Stimulated activated CD4-positive, alpha-beta T cell treated with anti-CD3 and anti-CD28 coated beads, Interleukin-2, amount 100 ng/mL, for 4 hours (primary cell): ENCODE measurements at places on chromosomes 12 and 14.

GRCh38 chr12:120489018-120489417 lies 6.9 kb upstream of the DYNLL1 start:
- DNase-seq = no peak

GRCh38 chr12:6662602-6662905 lies 365 bp downstream of the ING4 start:
- no peak for DNase-seq

- DNase-seq = no peak
Measured at GRCh38 chr12:53201177-53201541, 5.9 kb downstream of the ITGB7 start.

- peak; percentile 21 for DNase-seq
Measured at GRCh38 chr12:49909826-49910225, 6.1 kb upstream of the FAIM2 start.

DNA sequence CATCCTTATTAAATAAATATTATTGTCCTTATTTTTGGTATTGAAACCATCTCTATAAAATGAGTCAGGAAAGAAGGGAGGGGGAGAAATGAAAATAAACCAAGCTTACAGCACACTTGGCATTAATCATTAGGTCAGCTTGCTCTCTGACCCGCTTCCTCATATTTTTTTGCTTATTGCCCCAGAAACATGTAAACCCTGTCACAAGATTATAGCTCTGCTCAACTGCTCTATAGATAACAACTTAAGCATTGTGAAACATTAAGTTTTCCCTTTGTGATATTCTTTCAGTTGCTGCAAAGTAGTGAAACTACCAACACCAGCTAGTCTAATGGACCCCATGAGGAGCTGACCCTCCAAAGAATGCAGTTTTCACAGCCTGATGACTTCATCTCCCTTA lies 819.5 kb downstream of the SLC16A7 start:
- no peak for DNase-seq

DNA sequence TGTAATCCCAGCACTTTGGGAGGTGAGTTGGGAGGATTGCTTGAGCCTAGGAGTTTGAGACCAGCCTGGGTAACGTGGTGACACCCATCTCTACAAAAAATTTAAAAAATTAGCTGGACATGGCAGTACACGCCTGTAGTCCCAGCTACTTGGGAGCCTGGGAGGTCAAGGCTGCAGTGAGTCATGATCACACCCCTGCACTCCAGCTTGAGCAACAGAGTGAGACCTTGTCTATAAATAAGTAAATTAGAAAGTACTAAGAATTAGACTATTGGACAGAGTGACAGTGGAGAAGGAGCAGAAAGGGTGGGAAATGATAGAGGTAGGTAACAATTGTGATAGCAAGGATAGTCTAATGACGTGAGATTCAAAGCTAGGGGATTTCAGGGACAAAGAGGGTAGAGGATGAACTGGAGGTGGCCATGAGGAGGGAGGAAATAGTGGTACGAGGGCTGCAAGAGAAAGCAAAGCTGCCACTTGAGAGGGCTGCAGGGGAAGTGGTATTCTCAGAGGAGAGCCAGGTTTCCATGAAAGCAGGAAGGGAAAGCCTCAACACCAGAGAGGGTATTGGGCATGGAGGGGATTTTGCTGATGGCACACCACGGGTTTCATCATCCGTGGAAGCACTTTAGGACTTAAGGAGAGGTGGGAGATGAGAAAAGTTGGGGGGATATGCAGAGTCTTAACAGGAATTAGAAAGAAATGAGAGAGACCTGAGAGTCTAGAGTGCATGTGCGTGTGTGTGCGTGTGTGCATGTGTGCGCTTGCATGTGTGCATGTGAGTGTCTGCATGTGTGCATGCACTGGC lies 85.6 kb downstream of the SYNE2 start:
- no peak for DNase-seq

DNA sequence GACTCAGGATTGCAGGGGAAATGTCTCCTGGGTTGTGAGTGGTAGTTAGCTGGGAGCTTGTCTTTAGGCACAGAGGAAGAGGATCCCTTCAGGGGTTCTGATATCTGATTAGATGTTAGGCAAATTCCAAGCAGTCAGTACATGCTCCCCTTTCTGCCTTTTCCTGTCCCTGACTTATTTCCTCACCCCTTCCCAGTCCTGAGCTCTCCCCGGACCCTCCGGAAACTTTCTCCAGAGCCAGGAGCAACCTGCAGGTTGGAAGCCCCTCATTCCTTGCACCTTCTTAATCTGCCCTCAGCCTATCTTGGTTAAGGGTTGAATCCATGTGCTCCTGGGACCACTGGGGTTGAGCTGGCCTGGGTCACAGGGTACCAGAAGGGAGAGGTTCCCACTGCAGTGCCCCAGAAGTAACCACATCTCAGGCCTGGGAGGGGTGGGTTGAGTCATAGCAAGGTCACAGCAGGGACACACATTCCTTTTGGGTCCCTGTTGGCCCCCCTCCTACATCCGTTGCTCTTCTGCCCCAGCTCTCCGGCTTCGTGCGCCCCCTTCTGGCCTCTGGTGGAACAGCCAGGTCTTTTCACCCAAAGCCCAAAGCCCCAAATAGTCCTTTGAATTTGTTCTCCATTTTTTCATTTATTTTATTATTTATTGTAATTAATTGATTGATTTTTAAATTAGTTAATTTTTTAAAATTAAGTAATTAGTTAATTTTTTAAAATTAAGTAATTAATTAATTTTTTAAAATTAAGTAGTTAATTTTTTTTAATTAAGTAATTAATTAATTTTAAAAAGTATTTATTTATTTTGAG lies 1.8 kb downstream of the IGFBP6 start:
- peak; percentile 78 for DNase-seq

GRCh38 chr12:96514328-96514727 lies 25.0 kb downstream of the CFAP54 start:
- DNase-seq = no peak

- DNase-seq = no peak
Measured at GRCh38 chr12:125329239-125330102, 264.2 kb downstream of the AACS start.

DNA sequence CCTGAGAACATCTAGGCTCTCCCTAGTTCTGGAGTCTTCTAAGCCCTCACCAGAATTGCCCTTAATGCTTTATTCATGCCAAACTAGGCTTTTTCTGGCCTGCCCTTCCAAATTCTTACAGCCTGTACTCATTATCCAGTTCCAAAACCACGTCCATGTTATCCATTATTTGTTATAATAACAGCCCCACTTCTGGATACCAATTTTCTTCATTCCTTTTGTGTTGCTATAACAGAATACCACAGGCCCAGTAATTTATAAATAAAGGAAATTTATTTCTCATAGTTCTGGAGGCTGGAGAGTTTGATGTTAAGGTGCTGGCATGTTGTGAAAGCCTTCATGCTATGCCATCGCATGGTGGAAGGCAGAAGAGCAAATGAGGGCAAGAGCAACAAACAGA lies 68.0 kb upstream of the AMIGO2 start:
- DNase-seq = no peak

DNA sequence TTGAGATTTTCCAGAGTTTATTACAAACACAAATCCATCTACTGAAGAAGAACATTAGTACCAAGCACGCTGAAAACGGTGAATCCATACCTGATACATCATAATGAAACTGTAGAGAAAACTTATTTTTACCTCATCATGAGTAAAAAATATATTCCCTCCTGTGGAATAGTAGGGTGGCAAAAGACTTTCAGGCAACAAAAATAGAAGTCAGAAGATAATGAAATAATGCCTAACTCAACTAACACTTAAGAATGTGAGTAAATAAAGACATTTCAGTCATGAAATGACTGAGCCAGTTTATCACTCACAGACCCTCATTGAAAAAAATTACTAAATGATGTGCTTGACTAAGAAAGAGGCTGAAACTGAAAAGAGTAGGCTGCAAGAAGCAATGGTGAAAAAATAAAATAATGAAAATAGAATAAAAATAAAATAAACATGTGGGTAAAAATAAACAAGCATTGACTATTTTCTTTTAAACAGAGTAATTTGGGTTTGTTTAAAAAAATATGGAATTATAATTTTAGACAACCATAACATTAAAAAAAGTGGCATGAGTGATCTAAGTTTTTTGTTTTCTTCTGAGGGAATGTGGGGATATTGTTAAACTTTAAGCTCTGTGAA lies 148.6 kb downstream of the ASCL1 start:
- no peak for DNase-seq

- DNase-seq = no peak
Measured at GRCh38 chr14:36515896-36516718, 3.9 kb downstream of the NKX2-1 start.

- DNase-seq = no peak
Measured at GRCh38 chr14:52002542-52002941, 13.2 kb downstream of the RTRAF start.

GRCh38 chr12:18153826-18154225 lies 63.8 kb upstream of the RERGL start:
- no peak for DNase-seq

- DNase-seq = no peak
Measured at GRCh38 chr12:30982413-30982812, 55.9 kb downstream of the TSPAN11 start.

DNA sequence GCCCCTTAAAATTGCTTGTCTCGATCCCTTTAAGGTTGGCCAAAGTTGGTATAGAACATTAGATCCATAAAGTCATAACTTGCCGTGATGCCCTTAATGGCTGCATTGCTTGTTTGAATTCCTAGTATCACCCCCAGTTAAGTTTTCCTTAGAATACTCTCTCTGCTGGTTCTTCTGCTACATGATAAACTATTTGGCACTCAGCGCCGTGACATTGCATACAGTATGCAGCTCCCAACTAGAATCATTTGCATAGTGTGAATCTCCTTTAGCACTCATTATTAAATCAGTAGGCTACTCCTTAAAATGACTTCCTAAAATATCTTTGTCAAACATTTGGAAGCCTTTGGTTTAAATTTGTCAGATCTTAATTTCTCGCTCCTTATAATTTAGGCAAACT lies 42.2 kb downstream of the KNTC1 start:
- no peak for DNase-seq

DNA sequence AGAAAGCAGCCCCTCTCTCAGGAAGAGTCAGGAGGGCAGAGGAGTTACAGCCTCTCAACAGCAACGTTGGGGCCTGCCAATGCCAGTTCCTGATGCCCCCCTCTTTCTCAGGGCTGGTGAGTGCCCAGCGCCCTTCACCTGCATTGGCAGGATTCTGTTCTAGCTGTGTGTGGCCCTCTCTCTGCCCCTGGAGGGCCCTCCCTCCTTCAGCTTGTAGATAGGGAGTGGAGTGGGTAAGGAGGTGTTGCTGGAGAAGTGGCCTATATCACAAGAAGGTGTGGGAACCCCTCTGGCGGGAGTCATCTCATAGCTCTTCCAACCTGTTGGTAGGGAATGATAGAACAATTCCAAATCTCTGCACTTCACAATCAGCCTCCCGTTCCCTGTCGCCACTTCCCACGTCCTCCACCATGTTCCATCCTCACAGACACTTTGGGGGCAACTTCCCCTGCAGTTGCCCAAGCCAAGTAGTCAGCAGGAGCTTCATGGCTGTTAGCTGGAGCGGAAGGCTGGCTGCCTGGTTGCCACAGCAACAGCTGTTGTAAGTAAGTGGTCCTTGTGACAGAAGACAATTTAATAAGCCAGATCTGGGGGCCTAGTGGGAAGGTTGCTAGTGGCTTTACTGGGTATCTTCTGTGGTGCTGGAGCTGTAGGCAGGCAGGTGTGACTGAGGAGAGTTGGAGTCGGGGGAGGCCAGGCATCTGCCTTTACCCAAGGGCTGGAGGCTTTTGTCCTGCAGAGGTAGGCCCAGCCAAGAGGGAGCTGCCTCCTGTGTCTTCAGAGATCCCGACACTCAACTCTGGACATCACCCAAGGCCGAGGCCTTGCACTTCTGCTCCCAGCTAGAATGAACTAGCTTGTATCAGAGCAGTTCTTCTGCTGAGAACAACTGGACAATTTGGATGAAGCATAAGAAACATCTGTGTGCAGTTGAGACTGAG lies 38.4 kb downstream of the GALNT16 start:
- DNase-seq = no peak

GRCh38 chr12:31524791-31525495 lies 66.0 kb downstream of the DENND5B start:
- no peak for DNase-seq

DNA sequence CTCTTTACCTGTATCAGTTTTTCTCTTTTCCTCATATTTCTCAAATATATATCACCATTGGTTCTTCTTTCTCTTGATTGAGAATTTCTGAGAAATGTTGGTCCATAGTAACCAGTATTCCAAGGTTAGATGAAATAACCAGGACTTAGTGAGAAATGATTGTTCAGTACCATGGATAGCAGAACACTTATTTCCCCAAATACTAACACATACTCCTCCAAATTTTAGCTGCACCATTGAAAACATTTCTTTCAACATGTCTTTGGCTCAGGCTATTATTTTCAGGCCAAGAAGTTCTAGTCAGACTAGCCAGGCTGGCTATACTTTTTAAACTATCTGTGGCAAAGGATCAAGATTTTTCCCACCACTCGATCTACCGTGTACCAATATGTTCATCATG lies 113.3 kb downstream of the PTPRO start:
- DNase-seq = no peak

- DNase-seq = no peak
Measured at GRCh38 chr12:80264386-80264785, 165.0 kb downstream of the OTOGL start.

DNA sequence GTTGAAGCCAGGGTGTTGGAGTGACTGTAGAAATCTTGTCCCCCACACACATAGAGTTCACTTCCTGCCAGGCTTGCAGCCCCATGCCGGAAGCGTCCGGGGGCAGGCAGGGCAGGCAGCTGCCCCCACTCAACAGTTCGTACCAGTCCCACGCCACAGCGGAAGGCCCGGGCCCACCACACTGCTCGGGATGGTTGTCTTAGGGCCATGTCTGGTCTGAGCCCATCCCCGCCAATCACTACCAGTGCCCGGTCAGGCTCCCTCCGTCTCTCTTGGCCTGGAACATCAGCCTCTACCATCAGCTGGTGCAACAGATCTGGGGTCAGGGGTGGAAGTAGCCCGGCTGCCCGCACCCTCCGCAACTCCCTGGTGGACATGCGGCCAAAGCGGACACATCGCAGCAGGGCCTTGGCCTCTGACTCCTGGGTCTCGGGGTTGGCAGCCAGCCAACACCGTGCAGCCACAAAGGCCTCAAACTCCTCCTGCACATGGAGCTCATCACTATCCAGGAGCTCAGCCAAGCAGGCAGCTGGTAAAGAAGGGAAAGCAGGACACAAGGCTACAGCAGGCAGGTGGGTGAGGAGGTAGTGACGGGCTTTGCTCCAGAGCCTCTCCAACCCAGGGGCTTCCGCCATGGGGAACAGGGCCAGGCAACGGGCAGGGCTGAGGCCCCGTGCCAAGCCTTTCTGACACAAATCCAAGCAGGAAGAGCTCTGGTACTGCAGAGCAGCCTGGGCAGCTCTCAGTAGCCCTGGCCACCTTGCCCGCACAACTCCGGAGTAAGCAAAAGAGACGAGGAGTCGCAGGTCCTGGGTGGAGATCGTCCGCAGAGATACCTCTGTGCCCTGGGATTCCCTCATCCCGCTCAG lies 5.9 kb downstream of the KLHL33 start:
- DNase-seq = no peak

- DNase-seq = no peak
Measured at GRCh38 chr14:48857366-48857765, 728.8 kb downstream of the RPS29 start.

DNA sequence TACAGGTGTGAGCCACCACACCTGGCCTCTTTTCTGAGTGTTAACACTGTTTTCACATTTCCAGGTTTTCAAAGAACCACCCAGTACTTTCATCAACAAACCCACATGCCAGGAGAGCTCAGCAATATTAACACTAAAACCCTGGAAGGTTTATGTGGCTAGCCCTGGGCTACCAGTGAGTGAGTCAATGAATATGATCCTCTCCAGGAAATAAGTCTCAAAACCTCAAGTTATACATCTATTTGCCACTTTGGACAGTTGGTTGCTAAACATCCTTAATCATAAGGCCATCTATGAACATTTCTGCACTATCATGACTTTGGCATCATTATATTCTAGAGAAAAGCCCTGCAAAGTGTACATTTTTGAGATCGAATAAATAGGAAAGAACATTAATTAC lies 6.3 kb upstream of the CDKL1 start:
- DNase-seq = no peak
